T-helper 1 cell (primary cell): ENCODE measurements at places on chromosomes 13 and 19.

DNA sequence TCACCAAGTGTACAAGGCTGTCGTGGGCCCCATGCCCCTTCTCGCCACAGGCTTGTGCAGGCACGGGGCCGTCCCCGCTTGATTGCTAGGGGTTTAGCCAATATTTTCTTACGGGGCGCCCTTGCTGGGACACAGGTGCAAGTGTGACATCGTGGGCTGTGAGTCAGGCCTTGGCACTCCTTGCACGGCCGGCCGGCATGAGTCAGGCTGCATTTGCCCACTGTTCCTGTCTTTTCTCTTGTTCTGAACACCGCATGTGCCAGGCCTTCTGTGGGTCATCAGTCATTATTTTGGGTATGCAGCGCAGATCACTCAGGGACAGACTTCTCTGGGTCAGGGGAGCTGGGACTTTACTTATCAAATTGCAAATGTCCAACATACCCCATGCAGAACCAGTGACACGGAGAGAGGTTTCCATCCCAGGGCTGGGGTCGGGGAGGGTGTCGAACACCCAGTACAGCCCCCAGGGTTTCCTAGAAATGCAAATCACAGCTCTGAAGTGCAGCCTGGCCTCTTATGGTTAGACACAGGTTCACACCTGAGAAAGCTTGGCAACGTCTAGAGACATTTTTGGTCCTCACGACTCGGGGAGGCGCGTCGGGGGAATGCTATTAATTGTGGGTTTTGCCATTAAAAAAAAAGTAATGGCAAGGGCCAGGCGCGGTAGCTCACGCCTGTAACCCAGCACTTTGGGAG lies 22.5 kb upstream of the KLF2 start:
- no peak for DNase-seq

- no peak for DNase-seq
Observed at GRCh38 chr19:45905011-45905410, 2.6 kb upstream of the MYPOP start.

DNA sequence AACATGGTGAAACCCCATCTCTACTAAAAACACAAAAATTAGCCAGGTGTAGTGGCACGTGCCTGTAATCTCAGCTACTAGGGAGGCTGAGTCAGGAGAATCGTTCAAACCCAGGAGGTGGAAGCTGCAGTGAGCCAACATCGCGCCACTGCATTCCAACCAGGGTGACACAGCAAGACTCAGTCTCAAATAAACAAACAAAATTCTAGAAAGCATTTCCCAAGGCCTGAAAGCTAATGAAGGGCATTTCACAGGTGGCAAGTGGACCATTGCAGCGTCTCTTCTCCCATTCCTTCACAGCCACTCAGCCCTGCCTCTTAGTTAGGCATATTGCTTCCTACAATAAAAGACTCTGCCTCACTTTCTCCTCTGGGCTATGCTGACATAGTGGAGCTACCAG lies 13.5 kb upstream of the RXFP2 start:
- DNase-seq = no peak

DNA sequence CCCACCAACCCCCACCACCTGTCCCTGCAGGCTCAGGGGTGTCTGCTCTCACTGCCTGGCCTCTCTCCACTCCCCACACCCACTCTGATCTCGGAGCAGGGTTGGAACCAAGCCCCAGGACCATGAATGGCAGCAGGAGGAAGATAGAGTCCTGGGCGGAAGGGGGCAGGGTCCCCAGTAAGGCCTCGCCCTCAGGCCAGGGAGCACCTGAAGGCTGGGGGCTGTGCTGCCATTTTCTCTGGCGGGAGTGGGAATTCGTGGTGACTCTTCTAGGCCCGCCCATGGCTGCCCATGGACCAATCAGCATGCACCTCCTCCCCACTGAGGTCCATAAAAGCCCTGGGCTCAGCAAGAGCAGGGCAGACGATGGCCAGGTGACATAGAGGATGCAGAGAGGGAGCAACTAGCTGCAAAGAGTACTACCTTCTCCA lies 25.0 kb downstream of the KBTBD6 start:
- DNase-seq = no peak

GRCh38 chr19:55241935-55242464 lies 13.4 kb upstream of the TMEM86B start:
- no peak for DNase-seq

DNA sequence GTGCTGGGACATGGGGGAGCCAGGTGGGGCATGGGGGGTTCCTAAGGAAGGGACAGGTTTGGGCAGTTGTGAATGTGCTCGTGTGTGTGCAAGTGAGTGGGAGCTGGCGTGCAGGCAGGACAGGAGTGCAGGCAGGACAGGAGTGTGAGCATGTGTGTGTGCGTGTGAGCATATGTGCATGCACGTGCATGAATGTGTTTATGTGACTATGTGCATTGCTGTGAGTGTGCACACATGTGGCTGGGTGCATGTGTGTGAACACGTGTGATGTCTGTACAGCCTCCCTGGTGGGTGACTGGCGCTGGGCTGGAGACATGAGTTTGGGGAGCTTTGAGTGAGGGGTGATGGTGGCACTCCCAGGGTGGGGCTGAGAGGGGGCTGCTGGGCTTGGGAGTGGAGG lies 33.4 kb downstream of the CRTC1 start:
- DNase-seq = no peak

- no peak for DNase-seq
Observed at GRCh38 chr19:36489920-36490415, 607 bp upstream of the ZNF566 start.

- no peak for DNase-seq
Observed at GRCh38 chr13:102309110-102309509, 92.7 kb downstream of the FGF14 start.

- no peak for DNase-seq
Observed at GRCh38 chr19:2191456-2192310, 27.9 kb downstream of the DOT1L start.

DNA sequence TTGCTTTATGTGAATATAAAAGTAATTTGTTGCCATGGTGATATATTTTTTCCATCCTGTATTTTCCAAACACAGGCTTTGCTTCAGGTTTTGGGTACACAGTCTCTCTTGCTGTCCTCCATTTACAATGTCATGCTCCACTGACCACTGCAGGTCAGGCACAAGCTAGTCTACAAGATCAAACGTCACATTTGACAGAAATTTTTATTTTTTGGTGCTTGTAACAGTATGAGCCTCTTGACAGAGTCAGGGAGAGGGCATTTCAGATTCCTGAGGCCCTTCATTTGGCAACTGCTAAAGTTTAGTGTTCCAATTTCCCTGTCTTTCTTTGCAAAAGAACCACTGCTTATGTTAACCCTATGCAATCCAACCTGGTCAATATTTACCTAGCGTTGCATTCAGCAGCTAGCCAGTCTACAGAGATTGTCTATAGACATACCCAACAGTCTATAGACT lies 175.0 kb downstream of the RFC3 start:
- DNase-seq = no peak

DNA sequence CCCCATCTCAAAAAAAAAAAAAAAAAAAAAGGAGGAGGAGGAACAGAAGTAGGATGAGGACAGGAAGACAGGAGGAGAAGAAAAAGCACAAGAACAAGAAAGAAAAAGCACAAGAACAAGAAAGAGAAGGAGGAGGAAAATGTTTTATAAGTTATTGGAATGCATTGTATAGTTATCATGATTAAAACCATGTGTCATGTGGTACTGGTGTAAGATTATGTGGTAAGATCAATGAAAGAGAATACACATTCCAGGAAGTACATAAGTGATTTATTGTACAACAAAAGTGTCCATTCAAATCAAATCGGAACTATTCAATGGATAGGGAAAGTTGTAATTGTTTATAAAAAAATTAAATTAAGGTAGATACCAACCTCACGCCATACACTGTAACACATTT lies 167.7 kb downstream of the MZT1 start:
- DNase-seq = no peak

DNA sequence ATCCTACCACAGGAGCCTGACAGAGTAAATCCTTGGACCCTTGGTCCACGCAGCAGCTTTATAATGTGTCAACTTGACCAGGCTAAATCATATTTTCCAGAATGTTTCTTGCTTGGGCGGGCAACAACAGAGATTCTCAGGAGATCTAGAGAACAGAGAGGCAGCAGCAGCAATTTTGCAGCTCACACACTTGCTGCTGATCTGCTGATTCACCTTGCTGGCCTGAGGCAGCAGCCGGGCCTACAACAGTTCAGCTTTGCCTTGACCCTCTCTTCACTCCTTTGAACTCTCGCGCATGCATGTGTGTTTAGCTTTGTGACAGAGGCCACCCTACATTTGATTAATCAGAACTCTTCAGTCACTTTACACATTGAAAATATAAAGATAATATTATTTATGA lies 159.3 kb downstream of the UGGT2 start:
- no peak for DNase-seq
